Fibroblast of the conjunctiva (primary cell): ENCODE measurements at places on chromosomes 2 and 18.
A peak's percentile ranks its signal among the peaks of the same experiment; 100 is the strongest.

DNA sequence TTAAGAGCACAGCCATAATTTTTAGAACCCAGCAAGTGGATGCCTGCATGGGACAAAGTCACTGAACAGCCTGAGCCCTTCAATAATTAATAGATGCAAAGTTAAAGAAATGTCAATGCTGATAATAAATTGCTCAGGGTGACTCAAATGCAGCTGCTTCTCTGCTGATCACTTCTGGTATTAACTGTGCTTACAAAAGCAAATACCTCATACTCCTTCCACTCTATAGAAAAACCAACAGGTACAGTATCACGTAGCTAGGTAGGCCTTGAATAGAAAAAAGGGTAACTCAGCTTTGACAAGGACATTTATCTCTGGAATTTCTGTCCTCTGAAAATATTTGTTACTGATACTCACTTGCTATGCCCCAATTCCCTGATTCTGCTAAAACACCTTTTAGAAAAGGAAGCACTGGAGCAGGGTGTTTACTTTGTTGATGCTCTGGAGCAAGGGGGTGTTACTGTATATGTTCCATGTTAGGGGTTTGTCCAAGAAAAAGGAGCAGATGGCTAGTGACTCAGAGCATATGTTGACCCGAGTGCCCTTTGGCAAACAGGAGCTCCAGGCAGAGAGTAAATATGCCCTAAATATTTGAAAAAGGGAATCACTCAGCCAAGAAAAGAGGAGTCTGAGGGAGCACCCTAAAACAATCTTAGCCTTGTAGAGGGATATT, 59.1 kb upstream of the RTN4 start:
- DNase-seq: peak; percentile 70

DNA sequence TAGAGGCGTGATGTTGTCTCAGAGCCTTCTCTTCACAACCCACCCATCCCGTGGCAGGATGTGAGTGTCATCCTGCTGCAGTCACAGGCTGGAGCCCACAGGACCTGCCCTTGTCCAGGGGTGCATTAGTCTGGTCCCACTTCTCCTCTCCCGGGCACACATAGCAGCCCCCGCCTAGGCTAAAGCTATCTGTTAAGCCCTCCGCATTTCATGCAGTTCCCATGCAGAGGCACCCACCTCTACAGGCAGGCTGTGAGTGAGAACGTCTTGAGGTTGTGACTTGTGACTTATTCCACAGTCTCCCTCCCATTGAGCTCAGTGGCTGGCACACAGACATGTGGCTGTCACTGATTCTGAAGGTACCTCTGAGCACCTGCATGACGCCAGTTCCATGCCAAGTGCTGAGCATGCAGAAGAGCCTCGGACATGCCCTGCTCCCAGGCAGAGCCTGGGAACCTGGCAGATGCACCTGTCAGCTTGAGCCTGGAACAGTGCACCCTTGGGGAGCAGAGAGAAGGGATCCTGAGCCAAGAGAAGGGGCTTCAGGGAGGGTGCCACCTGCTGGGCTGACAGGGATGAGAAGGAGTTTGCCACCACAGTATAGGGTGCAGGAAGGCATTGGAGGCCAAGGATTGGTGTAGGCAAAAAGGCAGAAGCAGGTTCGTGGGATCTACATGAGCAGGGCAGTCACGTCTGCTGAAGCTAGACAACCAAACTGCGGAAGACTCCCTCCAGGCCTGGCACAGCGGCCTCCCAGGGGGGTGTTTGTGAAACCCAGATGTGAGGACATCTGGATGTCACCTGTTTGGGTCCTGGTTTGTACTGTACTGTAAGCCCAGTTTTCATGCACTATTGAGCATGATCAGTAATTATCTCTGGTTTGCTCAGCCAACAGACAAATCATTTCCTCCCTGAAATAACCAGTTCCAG, 213.6 kb downstream of the GLI2 start:
- no peak for DNase-seq

GRCh38 chr2:181810823-181811695, 80.5 kb upstream of the ITPRID2 start:
- peak; percentile 41 for DNase-seq

- DNase-seq: peak; percentile 9
Observed at GRCh38 chr2:44016282-44016681, 20.5 kb upstream of the LRPPRC start.

GRCh38 chr18:7940971-7941370, 373.9 kb downstream of the PTPRM start:
- DNase-seq: no peak

DNA sequence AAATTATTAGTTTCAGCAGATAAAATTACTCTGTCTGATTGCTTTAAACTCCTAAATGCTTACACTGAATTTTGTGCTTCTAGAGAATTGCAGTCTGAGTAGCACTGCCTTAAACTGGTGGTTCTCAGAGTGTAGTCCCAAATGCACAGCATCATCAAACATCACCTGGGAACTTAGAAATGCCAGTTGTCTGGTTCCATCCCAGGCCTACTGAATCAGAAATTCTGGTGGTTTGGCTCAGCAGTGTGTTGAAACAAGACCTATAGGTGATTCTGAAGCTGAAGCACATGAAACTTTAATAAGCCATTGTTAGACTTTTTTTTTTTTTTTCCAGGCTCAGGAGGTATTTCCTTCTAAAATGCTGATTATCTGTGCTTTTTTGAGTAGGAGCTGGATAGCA, 22.0 kb downstream of the EPC2 start:
- no peak for DNase-seq

GRCh38 chr2:54461261-54461660, 5.1 kb downstream of the SPTBN1 start:
- DNase-seq: peak; percentile 89

GRCh38 chr2:30385327-30385726, 61.7 kb upstream of the LCLAT1 start:
- DNase-seq: no peak

GRCh38 chr2:191276792-191277465, 31.7 kb downstream of the MYO1B start:
- no peak for DNase-seq

GRCh38 chr2:39706312-39706711, 40.6 kb downstream of the TMEM178A start:
- no peak for DNase-seq

GRCh38 chr2:241803387-241804325, 5.3 kb upstream of the NEU4 start:
- DNase-seq: no peak

- no peak for DNase-seq
Observed at GRCh38 chr2:145203891-145204290, 684.0 kb upstream of the ZEB2 start.

DNA sequence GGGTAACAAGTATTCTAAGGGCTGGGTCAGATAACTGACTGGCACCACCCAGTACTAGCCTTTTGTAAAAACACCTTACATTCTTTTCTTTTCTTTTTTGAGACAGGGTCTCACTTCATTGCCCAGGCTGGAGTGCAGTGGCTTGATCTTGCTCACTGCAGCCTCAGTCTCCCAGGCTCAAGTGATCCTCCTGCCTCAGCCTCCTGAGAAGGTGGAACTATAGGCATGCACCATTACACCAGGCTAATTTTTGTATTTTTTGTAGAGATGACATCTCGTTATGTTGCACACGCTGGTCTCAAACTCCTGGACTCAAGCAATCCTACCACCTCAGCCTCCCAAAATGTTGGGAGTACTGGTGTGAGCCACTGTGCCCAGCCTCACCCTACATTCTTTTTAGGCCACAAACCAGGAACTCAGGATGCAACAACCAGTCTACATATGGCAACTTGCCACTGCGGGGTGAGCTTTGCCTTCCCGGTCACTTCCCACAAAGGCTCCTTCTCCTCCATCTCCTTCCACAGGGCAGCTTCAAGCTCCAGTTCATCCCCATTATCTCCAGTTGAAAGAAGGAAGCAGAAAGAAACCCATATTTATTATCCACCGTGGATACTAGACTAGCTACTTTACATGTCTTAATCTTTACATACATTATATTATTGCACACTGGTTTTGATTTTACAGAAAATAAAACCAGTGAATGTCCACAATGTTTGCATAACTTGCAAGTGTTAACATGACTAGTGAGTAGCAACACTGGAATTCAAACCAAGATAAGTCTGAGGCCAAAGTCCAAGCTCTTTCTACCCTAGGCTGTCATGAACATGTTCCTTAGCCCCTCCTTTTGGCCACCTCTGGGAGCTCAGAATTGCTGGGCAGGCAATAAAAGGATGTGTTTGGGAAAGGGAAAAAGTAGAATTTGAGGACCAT, 23.7 kb upstream of the AP1S3 start:
- peak; percentile 20 for DNase-seq

DNA sequence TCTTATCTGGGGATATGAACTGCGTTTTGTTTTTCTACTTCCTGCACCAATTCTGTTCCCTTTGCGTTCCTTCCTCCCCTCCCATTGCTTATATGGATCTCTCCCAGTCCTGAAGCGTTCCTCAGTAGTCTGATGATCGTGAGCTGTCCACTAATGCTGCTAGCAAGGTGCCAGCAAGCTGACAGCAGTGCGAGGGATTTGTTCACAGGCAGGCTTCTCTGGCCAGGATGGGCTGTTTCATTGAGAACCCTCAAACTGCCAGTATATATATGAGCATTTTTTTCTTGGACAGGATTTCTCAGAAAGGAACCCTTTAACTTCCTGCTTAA, 40.1 kb downstream of the GTF3C3 start:
- no peak for DNase-seq

DNA sequence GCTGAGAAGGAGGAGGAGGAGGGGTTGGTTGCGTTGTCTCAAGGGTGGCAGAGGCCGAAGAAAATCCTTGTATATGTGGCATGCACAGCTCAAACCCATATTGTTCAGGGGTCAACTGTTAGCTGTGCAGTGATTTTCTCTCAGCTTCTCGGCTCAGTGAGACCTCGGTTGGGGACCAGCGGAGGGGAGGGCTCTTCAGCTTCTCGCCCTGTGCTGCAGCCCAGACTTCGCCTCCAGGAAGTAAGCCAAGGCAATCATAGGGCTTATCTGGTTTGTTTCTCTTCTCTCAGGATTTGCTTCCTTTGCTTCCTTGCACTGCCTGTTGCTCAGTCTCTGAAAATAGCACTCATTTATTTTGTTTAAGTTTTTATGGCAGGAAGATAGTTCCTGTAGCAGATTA, 85.5 kb downstream of the SOWAHC start:
- no peak for DNase-seq

GRCh38 chr2:21676676-21677075, 552.9 kb downstream of the TDRD15 start:
- no peak for DNase-seq

GRCh38 chr2:60490848-60491247, 62.6 kb downstream of the BCL11A start:
- no peak for DNase-seq

DNA sequence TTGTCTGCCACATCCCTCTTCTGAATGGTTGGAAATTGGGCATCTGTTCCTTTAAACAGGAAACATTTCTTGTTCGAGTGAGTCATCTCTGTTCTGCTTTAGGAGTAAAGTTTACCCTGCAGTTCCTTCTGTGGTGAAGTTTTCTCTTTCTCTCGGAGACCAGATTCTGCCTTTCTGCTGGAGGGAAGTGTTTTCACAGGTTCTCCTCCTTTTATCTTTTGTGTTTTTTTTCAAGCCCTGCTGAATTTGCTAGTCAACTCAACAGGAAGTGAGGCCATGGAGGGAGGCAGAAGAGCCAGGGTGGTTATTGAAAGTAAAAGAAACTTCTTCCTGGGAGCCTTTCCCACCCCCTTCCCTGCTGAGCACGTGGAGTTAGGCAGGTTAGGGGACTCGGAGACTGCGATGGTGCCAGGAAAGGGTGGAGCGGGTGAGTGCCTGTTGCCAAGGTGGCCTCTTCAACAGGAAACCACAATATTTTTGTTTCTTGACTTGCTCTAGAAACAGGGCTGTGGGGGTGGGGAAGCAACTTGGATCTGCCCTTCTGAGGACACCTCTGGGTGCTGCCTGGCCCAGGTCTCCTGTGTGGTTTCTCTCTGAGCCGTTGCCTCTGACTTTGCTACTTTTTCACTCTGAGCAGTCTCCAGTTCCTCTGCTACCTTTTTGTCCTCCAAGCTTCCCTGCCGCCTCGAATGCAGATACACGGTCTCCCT, 2.2 kb upstream of the CASP8 start:
- peak; percentile 81 for DNase-seq

DNA sequence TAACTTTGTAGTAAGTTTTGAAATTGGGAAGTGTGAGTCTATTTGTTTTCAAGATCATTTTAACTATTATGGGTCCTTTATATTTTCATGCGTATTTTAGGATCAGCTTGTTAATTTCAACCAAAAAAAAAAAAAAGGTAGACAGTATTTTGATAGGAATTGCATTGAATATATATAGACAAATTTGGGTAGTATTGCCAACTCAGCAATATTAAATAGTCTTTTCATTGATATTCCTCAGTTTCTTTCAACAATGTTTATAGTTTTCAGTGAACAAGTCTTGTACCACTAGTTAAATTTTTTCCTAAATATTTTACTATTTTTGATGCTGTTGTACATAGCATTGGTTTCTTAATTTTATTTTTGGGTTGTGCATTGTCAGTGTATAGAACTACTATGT, 149.9 kb downstream of the TAF4B start:
- no peak for DNase-seq

- no peak for DNase-seq
Observed at GRCh38 chr2:59288771-59289170, 1047.6 kb upstream of the FANCL start.

- no peak for DNase-seq
Observed at GRCh38 chr2:2568411-2568810, 237.3 kb upstream of the MYT1L start.

DNA sequence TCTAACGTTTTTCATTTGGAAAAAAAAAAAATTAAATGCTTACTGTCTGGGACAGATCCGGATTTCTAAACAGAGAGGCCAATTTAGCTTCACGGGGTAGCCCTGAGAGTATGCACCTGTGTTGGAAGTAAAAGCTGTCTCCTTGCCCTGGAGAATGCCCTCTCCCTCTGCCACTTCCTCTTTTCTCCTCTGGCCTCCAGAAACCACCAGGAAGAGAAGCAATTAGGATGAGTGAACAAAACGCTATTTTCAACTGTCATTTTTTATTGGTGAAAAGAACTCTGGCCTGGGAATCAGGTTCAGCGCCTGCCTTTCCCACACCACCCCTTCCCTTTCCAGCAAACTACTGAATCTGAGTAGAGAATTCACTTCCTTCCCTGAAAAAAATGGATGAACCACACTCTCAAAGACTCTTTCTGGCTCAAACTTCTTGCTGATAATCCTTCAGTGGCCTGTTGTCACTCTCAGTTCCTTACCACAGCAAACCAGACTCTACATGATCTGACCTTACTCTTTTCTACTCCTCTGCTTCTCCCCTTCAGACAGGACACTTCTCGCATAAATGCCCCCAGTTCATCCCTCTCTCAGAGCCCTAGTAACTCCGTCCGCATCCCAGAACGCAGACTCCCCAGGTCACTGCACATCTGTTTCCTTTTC, 29.8 kb downstream of the KLF7 start:
- DNase-seq: no peak

DNA sequence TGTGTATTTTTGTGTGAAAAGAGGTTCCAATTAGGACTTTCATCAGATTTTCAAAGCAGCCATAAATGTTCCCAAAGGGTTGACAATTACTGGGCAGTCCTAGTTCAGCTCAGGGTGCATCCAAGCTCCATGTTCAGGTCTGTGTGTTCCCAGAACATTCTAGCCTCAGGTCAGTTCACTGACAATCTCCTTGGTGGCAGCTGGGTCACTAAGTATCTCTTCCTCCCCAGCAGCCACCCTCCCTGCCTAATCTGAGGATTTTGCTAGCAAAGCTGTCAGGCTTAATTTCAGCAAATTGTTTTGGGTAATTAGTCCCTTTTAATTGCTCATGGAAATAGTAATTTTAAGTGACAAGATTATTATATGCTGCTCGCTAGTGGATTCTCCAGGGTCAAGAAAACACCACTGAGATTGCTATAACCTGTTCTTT, 29.8 kb downstream of the UPP2 start:
- no peak for DNase-seq
